Activated CD4-positive, alpha-beta T cell treated with anti-CD3 and anti-CD28 coated beads, Interleukin-2, amount 50 U/mL, for 24 hours (primary cell): ENCODE measurements at places on chromosomes 4 and X.
A peak's percentile ranks its signal among the peaks of the same experiment; 100 is the strongest.

DNA sequence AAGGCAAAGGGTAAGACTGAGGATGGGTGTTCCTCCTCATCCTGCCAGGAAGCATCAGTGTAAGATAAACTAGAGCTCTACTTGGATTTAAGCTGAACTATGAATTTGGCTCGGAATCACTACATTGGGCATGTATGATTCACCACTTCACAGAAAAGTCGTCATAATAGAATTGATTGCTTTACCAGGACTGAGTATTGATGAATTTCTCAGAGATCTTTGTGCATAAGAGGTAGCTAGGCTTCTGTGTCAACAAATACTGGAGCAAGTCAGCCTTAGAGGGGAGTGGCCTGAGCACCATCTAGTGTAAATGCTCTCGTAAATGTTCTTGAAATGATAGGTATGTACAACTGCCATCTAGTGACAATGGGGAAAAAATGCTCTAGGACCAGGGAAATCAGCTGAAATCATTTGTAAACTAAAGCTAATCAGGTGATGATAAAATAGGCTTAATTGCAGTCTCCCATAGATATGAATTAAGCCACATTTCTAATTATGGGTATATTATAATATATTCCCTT, 309.5 kb upstream of the FMR1 start:
- no peak for DNase-seq

- no peak for DNase-seq
These were observed 37.4 kb upstream of the SPON2 start for GRCh38 chr4:1209821-1210220.

DNA sequence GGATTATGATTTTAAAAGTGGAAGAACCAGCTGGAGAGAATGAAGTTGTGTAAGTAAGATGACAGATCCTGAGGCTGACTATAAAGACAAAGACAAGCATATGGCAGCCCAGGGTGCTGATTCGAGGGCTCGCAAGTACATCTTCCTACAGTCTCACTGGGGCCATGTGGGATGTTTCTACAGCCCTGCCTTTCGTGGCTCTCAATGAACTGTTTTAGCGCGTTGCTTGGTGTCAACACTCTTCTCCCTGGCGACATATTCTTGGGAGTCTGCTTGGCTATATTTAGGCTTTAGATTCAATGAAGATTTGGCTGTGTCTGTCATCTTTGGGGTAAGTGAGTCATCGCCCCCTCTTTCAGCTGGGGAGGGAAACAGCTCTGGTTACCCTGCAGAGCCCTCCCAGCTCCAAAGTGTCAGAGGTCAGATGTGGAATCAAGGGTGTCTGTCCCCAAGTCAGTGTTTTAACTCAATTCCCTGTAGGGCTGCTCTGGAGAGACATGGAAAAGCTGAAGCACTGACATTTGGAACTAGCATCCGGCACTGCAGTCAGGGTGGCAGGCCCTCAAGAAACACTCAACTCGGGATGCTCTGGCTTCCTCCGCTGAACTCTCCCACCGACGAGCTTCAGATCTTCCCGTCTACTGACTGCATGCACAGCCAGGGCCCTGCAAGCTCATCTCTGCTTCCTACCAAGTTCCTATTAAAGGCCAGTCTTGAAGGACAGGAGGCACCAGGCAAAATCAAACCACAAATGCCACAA, 65.7 kb downstream of the GATB start:
- DNase-seq = no peak

DNA sequence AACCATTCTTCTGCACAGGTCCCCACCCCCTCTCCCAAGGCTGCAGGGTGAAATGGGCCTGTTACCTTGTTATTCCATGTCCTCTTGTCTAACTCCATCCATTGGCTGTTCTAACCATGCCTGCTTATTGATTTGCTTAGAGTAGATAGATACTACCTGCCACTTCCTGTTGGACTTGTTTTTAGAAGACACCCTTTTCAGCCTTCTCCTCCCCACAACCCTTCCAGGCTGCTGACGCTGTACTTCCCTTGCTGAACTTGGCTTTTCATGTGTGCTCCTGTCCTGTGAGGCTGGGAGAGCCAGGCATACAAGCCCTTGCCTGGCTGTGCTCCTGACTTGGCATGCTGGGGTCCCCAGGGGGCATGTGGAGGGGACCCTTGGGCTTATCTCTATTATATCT, 81.9 kb downstream of the AASDH start:
- DNase-seq = no peak

GRCh38 chr4:17511509-17511949, 361 bp downstream of the QDPR start:
- peak; percentile 53 for DNase-seq
